ENCODE measurements at places on chromosomes 12 and 14. TPM values are rescaled to one million over a fixed set of nuclear protein-coding genes. Genes with fewer than 3 reads are reported as not detected.

Gene ZDHHC22
- not detected for total RNA-seq

Gene ARHGEF25
- 11.9 TPM for total RNA-seq

Gene UNC79
- 0.25 TPM for total RNA-seq

Gene TEX52
- not detected for total RNA-seq

Gene ASCL1
- not detected for total RNA-seq

Gene ASIC1
- total RNA-seq: 0.99 TPM

Gene VWF
- total RNA-seq: 275 TPM

Gene AMDHD1
- 0.35 TPM for total RNA-seq

Gene ZNF891
- total RNA-seq: 1.0 TPM

GRCh38 chr12:123031171-123031845, 50.8 kb downstream of the ARL6IP4 start:
- DNase-seq: no peak

GRCh38 chr12:14952299-14952921, 9.0 kb downstream of the ARHGDIB start:
- no peak for DNase-seq

DNA sequence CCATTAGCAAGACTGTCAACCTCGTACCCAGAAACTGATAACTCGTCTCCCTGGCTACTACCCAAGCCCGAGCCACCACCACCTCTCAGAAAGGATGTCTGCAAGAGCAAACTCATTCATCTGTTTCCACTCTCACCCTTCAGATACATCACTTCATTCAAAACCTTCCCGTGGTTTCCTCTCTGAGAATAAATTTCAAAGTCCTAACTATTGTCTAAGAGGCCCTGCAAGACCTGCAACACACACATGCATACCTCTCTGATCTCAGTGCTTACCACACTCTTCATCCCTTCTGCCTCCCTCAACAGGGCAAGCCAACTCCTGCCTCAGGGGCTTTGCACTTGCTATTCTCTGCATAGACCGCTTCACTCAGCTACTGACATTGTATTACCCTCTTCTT, 40.6 kb downstream of the PPP1R13B start:
- no peak for DNase-seq

DNA sequence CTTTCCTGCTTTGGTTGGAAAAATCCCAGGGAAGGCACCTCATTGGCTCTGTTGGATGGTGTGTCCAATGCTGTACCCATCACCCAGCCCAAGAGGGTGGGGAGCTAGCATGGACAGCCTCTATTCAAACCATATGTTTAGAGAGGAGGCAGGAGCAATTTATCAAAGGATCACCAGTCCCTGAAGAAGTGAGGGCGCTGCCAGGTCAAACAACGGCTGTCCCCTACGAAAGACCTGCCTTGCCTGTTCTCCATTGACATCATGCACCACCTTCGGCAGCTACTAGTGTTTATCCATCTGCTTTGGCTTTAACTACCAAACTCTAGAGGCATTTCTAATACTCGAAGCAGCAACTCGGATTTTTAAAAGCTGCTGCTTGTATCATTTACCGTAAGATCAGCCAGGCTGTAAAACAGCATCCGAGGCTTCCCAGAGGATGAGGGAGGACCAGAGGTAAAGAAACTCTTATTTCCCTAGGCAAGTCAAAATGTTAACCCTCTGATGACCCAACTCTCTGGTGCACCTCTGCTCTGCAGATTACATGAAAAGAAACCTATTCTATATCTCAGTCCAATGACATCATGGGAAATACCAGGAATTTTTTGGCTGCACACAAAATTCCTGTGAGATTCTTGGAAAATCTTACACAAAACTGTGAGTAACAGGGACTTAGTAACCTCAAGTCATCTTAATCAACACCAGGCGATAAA, 720.9 kb upstream of the TBX3 start:
- DNase-seq: no peak

GRCh38 chr14:75848167-75848913, 133.5 kb downstream of the TGFB3 start:
- no peak for DNase-seq

GRCh38 chr12:108914121-108914531, 34.2 kb downstream of the DAO start:
- DNase-seq: no peak

GRCh38 chr14:32134448-32135097, 57.5 kb downstream of the ARHGAP5 start:
- DNase-seq: no peak

- peak; percentile 66 for DNase-seq
Measured at GRCh38 chr14:96037891-96038557, 1.1 kb upstream of the C14orf132 start.

DNA sequence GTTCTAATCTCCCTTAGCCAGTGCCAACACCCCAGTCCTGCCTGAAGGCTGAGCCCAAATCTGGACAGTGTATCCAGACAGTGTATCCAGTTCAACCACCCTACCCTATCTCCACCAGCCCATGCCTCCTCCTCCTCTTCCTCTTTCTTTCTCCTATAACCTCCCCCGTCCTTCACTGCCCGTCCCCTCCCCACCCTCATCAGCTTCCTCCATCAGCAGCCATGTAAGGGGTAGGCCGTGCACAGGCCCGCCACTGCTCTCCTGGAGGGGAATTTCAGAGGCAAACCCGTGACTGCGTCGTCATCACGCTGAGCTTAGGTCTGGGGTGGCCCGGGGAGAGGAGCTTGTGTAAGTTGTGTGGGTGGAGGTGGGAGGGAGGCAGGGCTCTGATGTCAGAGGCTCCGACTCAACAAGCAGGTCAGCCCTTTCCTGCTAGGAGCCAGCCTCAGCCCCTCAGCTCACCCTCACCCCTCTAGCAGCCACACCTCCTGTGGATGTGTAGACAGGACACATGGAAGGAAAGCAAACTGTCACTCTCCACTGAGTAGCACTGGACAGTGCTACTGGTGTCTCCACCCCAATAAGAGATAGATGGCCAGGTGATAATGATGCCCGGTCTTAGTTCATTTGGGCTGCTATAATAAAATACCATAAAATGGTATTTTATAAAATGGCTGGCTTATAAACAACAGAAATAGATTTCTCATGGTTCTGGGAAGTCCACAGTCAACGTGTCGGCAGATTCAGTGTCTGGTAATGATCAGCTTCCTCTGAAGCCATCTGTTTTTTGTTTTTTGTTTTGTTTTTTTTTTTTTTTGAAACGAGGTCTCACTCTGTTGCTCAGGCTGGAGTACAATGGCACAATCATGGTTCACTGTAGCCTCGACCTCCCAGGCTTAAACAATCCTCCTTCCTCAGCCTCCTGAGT, 50.5 kb downstream of the IRF2BPL start:
- peak; percentile 62 for DNase-seq

- DNase-seq: no peak
Measured at GRCh38 chr14:105508601-105509000, 17.6 kb downstream of the TEDC1 start.

GRCh38 chr14:80323038-80323665, 111.8 kb upstream of the DIO2 start:
- no peak for DNase-seq

DNA sequence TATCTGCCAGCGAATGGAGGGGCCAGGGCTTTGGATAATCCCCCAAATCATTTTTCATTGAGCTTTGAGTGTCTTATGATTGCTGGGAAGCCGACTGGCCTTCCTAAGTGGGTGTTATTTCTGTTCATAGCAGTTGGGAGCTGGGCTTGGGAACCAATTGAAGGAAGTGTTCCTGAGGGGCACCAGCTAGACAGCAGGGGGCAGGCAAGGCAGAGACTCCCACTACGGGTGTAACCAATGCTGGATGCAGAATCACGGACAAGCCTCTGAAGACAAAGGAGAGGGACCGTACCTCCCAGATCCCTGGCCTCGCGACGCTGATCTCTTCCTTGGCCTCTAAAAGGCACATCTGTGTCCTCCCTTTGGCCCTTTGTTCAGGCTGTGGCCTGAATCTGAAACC, 149.0 kb upstream of the PRMT8 start:
- peak; percentile 66 for DNase-seq

DNA sequence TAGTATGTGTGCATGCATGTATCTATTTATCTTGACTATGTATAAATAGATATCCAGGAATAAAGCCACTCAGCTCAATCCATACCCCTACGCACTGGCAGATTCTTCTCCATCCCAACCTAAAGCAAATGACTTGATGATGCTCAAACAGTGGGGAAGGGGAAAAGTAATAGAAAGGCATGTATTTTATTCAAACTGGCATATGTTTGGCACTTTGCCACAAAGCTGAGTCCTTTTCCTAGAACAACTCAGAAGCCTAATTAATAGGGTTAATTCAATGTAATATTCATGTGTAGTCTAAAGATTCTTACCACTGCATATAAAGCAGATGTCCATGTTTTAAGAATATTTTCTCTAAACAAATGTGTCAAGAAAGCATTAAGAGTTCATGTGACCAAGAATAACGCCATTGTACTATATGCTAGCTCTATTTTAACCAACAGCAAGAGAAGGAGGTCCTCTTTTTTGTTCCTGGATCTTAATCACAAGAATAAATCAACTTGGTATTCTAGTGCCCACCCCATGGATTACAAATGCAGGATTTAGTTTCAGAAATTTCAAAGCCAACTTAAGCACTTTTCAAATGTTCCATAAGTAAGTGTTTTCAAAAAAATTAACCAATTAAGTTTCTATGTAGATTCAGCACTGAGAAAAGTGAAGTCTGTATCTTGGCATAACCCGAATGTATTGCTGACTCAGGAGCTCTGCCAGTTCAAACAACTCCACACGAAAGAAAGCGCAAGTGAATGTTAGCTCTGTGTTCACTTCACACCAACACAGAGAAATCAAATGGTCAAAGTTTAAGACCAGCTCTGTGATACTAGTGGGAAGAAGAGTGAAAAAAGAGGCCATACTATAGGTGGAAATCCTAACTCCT, 233.6 kb downstream of the MED13L start:
- DNase-seq: no peak

GRCh38 chr12:65993781-65994180, 136.8 kb downstream of the LLPH start:
- DNase-seq: no peak

- no peak for DNase-seq
Measured at GRCh38 chr12:15883536-15883935, 1.3 kb downstream of the STRAP start.

GRCh38 chr12:89064151-89064550, 288.1 kb downstream of the DUSP6 start:
- DNase-seq: no peak

DNA sequence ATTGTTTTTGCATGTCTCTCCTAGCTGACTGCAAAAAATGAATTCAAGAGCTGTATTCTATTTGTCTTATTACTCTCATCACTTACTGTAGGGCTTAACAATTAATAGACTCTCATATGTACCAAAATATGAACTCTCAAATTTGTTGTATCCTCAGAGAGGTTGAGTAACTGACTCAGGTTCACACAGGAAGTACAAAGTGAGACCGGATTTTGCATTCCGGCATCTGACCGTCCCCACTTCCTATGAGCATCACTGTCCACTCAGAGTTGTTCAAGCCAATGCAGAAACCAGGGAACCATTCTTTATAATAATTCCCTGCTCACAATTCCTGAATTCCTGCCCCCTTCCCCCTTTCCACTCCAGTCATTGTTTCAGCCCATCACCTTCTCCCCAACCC, 113.3 kb upstream of the AMIGO2 start:
- no peak for DNase-seq

- no peak for DNase-seq
Measured at GRCh38 chr12:47578836-47579235, 127.0 kb downstream of the RPAP3 start.

GRCh38 chr12:123807670-123808069, 45.6 kb downstream of the DNAH10 start:
- DNase-seq: no peak

DNA sequence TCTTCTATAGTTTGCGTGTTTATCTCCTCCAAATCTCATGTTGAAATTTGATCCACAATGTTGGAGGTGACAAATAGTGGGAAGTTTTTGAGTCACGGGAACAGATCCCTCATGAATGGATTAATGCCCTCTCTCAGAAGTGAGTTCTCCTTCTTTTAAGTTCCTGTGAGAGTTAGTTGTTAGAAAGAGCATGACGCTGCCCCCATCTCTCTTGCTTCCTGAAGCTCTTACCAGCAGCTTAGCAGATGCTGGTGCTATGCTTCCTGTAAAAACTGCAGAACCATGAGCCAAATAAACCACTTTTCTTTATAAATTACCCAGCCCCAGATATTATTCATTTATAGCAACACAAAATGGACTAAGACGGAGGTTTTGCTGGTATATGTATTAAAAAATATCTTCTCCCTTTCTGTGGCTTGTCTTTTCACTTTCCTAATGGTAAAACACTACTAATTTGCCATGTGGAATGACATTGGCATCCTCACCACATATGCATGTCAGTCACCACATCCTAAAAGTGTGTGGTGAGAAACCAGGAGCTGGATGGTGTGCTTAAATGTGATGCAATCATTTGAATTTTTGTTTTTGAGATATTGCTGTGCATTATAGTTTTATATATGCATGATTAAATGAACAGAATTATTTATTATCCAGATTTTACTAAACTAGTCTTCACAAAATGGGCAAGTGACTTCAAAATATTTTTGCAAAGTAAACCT, 449.3 kb downstream of the ADAMTS20 start:
- no peak for DNase-seq

- DNase-seq: no peak
Measured at GRCh38 chr14:58635091-58635830, 2.5 kb upstream of the DACT1 start.
